Sciatic nerve (tissue), 2 donors: ENCODE measurements at places on chromosomes 7 and 10.

DNA sequence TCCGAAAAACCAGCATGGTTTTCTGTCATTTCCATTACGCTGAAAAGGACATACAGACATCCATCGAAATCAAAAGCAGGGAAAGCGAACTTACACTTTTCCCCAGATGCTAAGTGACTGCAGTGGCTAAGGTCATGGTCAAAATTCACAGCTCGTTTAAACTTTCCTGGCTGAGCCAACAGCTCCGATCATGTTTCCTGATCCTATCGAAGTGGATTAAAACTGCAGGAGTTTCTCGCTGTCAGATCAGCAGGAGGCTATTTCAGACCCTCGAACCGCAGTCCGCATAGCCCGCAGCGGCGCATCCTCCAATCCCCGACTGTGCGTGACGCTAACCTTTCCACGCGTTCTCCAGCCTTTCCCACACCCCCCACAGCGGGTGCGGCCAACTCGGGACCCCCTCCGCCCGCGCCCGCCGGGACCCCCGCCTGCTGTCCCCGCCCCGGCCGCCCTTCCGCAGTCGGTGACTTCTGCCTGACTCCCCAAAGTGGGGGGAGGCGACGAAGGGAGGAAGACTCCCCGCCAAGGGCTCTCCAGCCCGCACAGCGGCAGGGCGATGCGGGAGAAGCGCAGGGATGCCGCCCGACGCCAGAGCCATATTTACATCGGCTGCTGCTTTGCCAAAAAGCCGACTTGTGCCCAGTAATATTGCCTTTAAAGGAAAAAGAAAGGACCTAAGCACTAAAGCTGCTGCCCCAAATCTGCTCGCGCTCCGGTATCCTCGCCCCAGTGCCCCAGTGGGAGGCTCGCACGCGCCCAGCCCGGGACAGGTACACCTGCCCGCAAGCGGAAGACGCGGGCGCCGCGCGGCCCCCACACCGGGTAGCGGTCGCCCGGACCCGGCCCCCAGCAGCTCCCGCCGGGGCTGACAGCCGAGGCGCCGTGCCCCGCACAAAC is 1.2 kb downstream of the PIP4K2A start:
- DNase-seq = peak; percentile 65

- DNase-seq = no peak
These were observed 22.0 kb upstream of the SLF2 start for GRCh38 chr10:100890673-100891317.

GRCh38 chr7:30169579-30169978 is 34.8 kb downstream of the MTURN start:
- DNase-seq = no peak

DNA sequence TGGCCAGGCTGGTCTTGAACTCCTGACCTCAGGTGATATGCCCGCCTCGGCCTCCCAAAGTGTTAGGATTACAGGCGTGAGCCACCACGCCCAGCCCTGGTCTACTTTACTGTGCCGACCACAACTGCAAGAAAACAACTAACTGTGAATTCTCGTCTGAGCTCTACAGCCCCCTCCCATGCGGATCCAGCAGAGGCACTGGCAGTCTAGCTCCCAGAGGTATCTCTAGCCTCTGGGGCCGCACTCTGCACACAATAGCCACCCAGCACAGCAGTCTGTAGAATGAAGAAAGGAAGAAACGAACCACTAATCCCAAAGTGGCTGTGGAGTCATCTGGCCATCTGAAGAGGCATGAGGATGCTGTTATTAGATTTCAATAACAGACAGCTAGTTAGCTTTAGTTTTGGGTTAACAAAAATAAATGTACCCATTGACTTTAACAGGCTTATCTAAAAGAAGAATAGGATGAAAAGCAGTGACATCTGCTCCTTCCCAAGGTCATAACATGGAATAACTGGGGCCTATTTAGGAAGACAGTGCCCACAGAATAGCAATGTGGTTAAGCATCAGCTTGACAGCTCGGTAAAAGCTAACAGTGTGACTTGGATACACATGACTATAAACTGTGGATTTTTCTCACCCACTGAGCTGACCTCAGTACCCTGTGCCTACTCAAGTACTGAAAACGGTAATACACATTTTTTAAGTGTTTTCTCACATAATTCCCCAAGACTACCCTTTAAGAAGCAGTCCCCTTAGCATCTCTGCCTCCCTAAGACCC is 131.9 kb downstream of the TNS3 start:
- no peak for DNase-seq

DNA sequence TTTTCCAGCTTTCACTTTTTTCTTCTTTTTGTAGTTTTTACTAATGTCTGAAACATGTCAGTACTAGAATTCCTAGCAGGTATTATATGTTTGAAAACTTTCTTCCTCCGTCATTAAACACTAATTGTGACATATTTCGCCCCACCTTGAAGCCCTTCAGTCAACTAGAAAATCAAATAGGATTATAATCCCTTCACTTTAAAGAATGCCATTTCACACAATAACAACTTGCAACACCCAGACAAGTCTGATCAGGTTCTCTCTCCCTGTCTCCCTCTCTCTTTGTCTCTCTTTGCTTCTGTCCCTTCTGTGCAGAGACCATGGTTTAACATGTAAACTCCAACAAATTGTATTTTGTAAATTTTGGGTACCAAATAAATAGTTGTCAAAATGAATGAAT is 373.5 kb downstream of the SEMA3D start:
- DNase-seq = no peak

DNA sequence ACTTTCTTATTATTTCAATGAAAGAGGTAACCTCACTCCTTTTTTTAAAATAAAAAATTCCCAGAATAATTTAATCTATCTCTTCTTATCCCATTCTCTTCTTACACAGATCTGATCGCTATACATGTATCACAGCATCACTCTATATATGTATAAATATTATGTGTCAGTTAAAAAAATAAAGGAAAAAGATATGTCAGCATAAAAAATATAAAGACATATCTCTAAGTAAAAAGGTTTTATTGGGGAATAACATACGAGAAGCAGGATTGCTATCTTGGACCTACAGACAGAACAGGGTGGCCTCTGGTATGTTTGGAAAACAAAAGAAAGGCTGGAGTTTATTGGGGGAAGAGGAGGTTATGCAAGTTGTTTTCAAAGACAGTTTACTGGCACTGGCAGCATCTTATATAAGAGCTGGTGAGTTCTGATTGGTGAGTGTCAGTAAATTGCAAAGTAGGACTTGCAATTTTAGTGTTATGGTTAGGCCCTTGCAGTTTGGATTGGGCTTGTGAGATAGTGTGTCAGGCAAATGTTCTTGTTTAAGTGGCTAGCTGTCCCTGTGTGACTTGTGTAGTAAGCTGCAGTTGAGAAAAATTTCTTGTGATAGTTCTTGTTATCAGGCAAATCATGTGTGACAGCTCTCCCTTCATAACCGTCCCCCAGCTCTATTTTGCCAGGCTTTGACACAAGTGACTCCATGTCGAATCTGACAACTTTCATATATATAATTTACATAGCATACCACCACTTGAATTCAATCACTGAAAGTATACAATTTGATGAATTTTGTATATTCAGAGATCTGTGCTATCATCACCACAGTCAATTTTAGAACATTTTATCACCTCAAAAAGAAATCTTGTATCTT is 118.2 kb downstream of the HBP1 start:
- DNase-seq = no peak

DNA sequence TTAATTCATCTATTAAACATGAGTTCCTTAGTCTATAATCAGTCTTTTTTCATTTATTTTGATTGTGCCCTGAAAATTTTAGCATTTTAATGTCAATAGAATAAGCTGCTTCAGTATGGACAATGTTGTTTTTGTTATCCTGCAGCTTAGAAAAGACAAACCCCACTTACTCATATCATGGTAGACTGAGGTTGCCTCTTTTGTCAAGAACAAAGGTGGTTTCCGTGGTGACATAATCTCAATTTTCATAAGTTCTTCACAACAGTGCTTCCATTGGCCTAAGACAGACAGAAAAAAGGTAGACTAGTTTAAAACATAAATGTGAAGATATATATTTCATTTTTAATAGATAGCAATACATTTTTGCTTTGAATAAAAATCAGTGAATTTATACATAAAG is 69.1 kb downstream of the RTKN2 start:
- DNase-seq = no peak

GRCh38 chr7:90994601-90995000 is 269.6 kb upstream of the FZD1 start:
- no peak for DNase-seq

GRCh38 chr7:76063525-76063924 is 15.6 kb downstream of the MDH2 start:
- DNase-seq = no peak

GRCh38 chr10:131650771-131651673 is 249.8 kb upstream of the PPP2R2D start:
- no peak for DNase-seq

DNA sequence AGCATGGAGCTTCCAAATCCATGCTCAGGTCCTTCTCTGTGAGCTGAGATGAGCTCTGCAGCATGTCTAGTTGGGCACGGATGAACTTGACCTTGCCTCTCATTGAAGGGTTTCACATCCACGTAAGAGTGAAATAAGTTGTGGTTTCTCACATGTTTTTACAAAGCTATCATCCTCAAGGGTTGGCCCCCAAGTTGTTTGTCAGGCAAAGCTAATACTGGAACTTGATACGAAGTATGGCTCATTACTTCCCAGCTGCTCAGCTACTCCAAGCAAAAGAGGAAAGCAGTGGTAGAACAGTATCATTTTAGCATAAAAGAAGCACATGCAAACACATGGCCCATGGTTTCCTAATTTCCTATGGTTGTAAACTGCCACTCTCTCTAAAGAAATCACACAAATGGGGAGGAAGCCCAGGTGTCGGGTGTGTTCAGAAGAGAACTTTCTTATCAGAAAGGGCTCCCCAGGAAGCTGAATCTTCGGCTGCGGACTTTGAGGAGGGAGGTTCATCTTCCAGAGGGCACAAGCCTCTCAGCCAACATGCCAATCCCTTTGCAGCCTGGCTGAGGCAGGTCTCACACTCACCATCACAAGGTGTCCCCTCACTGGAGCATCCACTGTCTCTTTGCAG is 45.3 kb downstream of the PDLIM1 start:
- no peak for DNase-seq

- no peak for DNase-seq
These were observed 65.2 kb downstream of the COL13A1 start for GRCh38 chr10:69866688-69867461.

DNA sequence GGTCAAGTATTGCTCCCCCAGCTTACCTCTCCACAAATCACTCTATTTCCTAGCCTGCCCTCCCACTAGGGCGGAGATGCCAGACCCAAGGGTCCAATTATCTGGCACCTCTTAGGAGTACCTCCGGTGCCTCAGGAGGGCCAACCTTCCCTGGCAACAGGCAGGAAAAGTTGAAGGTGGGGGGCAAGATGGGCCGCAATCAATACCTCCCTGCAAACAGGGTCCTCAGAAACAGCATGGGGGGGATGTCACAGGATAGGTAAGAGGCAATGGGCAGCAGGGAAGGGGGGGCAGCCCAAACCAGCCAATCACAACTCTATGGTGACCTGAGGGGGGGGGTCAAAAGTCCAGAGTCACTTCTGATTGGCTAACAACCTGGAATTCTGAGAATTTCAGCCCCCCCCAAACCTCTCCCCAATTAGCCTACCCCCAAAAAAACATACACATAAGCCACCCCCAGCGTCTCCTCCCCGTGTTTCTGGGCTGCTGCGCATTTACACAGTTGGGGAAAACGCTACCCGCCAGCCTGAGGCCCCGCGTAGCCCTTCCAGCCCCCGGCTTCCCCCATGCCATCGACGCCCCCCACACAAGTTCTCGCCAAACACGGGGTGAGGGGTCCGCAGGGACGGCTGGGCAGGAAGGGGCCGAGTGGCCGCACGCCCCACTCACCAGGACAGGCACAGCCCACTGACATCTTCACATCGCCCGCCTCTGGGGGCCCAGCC is 589 bp downstream of the LDB1 start:
- DNase-seq = peak; percentile 80

- DNase-seq = no peak
These were observed 13.8 kb upstream of the CYP3A5 start for GRCh38 chr7:99693427-99694200.

DNA sequence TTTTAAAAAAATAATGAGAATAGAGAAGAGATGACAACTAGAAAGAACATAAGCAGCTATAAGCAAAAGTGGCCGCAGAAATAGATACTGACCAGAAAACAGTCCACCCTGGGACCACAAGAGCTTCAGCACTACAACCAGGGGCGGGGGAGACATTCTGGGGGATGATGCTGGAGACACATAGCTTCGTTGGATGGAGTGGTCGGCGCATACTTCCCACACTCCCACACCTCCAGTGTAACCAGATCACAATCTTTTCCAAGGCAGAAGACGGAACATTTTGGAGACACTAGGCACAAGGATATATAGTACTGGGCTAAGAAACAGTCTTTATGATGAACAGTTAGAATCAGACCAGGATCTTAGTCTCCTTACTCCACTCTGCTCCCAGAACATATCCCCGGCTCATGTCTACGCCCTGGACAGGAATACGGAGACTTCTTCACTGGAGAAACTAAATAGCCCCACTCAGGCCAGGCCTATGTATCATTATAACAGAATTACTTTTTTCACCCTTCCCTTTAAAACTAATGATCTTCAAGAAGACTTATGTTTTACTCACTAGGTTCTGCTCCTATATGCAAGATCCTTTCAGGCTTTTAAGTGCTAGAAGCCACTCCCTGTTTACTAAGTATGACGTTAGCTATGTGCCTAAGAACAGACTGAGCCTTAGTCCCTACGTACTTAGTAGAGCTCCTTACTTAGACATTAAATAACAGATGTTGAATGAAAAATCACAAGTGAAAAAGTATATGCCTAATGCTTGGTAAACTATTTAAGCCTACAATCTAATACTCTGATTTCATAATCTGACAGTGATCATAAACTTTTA is 169.6 kb downstream of the SRPK2 start:
- DNase-seq = no peak

DNA sequence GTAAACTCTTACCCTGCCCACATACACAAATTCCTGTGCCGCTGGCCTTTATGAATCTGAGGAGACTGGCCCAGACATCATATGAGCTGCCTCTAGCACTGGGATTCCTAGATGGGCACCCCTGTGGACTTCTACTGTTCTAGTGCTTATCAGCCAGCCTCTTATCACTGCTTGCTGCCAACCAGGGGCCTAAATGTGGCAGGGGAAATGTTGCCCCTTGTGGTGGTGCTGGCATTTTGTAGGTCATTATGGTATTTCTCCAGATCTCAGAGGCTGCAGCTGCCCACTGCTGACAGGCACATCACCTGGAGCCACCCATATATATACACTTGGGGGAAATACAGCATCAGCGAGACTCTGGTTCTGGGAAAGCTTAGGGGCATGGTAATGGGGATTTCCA is 5.4 kb downstream of the SFR1 start:
- no peak for DNase-seq

GRCh38 chr10:65846949-65847348 is 1078.9 kb upstream of the LRRTM3 start:
- DNase-seq = no peak

DNA sequence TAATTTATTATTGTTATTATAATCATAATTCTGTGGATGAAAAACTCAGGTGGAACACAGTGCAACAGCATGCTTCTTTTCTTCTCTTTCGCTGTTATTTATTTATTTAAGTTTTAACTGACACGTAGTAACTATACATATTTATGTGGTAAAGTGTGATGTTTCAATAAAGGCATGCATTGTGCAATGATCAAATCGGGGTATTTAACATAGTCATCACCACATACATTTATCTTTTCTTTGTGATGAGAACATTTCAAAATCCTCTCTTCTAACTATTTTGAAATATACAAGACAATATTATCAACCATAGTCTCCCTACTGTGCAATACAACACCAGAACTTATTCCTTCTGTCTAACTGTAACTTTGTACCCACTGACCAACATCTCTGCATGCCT is 152.5 kb upstream of the LYZL1 start:
- no peak for DNase-seq

GRCh38 chr7:876077-876971 is at the start of gene GET4:
GET4 (plus strand) TSS chr7:876554; CDS start chr7:876646, 92 bp downstream.
- DNase-seq = peak; percentile 98

- DNase-seq = no peak
These were observed 108.0 kb downstream of the DOCK1 start for GRCh38 chr10:127013211-127013656.
